ENCODE measurements at places on chromosomes 4 and X.

GRCh38 chr4:170011921-170012628, 14.1 kb downstream of the MFAP3L start:
- no peak for DNase-seq

- no peak for DNase-seq
Measured at GRCh38 chrX:101409043-101409442, 1.0 kb downstream of the HNRNPH2 start.

DNA sequence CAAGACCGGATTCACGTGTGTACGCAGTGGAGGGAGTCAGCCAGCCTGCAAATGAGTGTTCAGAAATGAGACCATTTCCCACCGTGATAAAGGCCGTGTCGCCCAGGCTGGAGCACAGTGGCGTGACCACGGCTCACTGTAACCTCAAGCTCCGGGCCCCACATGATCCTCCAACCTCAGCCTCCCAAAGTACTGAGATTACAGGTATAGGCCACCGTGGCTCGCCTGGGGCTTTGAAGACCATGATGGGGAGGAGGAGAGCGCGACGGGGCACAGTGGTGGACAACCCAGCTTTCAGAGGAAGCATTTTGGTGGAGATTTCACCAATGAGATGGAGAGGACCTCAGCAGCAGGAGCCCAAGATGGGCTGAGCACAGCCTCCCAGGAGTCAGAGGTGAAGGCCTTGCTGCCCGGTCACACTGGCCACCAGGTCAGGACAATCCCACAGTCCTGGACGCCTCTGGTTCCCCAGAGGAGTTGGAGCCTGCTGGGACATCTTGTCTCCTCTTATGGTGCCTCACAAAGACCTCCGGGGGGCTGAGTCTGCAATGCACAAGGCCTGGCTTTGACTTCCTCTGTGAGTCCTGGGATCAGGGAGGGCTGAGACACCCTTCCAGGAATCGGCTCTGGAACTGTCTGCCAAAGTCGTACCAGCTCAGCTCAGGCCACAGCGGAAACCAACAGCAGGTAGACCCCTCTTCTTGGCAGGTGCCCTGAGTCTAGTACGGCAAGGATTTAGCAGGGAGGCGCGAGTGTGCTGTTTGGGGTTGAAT, 22.4 kb upstream of the MXD4 start:
- DNase-seq = no peak

GRCh38 chr4:17875402-17876070, 64.8 kb downstream of the NCAPG start:
- DNase-seq = no peak

DNA sequence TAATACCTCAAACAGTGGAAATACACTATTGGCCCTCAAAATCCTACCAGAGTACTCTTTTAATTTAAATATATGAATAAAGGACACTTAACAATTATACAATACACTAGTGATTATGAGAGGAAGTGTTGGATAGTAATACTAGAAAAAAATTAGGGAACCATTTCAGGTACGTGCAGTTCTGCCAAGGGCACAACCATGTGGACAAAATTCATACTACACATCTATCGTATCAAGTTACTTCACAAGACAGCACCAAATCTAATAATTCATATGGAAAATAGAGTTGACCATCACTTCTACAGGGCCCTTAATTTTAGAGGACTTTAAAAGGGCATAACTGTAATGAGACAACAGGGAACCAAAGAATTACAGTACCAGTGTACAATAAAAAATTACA, 69.2 kb upstream of the ZCCHC13 start:
- no peak for DNase-seq

GRCh38 chrX:110383414-110383813, 24.8 kb downstream of the RTL9 start:
- DNase-seq = no peak

- no peak for DNase-seq
Measured at GRCh38 chr4:26909369-26909768, 48.7 kb downstream of the STIM2 start.

- no peak for DNase-seq
Measured at GRCh38 chrX:120768254-120768653, 107.4 kb downstream of the CT47B1 start.

DNA sequence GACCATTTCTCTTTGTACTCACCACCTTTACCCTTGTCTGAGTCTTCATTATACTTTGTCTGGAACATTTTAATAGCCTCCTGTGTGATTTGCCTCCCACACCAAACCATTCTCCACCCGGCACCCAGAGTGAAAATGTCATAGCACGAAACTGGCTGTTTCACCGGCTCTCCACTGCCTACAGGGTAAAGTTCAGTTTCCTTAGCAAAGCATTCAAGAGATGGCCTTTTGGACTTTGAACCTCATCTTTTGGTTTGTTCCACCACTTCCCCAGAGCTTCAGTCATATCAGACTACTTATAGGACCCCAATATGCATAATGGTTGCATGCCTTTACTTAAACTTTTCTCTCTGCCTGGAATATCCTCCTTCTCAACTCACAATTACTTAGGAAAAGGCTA, 38.3 kb downstream of the RAP2C start:
- no peak for DNase-seq

GRCh38 chr4:10727140-10727880, 42.7 kb upstream of the CLNK start:
- DNase-seq = peak; percentile 12

DNA sequence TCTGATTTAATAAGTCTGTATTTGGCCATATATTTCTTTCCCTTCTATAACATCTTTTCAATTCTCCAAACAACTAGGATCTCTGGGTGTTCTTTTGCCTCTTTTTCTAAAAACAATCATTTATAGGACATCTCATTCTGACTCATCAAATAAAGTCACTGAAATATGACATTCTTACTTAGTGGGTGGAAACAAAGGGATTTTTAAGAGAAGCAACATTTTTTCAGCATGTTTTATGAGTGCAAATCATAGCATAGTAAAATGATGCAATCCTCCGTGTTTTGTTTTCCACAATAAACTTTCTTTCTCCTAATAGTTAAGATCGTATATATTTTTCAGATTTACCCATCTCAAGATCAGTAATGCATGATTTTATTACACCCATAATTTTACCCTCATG, 179.8 kb downstream of the SPCS3 start:
- DNase-seq = no peak

GRCh38 chr4:29375716-29376115, 1344.5 kb upstream of the PCDH7 start:
- DNase-seq = no peak

GRCh38 chr4:99564921-99565320, 1.1 kb upstream of the TRMT10A start:
- no peak for DNase-seq

GRCh38 chr4:16217300-16218051, 8.8 kb downstream of the TAPT1 start:
- DNase-seq = no peak

DNA sequence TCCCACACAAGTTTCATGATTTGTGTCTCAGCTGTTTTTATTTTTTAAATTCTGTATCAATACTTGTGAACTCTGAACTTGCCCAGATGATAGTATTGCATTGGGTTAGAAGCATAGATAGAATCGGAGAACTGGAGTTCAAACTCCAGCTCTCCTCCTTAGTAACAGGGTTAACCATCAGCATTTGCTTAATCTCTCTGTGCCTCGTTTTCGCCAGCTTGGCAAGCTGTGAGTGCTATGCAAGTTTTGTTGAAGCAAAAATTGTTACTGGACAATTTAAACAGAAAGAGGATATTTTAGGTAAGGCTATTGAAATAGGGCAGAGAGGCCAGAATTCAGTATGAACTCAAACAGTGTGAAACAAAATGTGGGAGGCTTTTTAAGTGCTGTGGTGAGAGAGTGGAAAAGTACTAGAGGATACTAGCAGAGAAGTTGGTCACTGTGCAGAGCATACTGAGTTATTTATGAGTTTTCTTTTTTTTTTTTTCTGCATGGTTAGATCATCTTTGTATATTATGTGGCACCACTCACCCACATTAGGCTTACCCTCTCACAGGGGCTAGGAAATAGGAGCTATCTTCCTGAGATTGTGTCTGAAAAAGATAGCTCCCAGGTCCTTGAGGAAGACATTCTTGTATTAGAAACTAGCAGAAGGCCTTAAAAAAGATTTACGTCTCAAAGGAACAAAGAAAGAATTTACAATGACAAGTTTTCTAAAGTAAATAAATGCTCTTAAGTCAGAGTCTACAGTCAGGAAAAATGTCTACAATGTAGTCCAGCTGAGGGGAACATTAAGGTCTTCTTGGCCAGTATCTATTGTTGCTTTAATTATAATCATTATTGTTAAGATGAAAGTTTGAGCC, 1126.6 kb downstream of the FAT4 start:
- DNase-seq = no peak

DNA sequence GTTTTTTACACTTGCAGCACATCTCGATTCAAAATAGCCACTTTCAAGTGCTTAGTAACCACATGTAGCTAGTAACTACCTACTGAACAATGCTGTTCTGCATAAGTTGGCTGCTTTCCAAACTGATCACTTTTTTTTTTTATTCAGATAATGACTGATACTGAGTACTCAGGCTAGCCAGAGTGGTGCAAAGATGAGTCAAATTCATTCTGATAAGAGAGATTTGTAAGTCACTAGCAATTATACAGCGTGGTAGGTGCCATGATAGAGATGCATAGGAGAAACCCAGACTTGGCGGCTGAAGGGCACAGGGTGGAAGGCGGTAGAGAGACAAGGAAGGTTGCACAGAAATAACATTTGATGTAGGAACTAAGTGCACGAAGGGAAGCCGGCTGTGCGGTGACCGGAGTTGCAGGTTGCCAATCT, 357 bp upstream of the IGBP1 start:
- no peak for DNase-seq

DNA sequence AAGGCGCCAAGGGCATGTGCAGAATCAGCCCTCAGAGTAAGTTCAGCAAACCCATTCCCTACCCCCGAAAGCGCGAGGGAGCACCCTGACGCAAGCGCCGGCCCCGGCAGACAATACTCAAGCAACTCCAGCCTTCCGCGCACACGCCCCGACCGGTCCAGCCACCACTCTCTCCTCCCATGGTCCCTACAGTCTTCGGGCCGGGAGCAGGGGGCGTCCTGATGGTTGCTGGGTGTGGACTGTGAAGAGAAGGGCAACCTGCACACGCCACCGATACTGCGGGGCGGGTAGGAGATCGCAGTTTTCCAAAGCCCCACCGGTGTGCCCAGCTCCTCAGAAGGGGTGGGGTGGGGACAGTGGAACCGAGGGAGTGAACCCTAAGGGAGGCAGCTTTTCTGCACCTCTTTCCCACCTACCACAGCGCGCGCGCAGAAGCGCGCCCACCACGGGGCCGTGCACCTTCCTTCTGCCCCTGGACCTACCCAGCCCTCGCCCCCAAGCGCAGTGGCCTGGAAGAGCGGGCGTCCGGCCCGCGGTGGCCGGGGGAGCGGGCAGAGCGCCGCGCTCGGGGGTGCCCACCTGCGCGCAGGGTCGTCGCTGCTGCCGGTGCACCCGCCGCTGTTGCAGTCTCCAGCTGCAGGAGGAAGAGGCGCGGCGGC, 650.2 kb upstream of the DIPK2B start:
- peak; percentile 55 for DNase-seq

DNA sequence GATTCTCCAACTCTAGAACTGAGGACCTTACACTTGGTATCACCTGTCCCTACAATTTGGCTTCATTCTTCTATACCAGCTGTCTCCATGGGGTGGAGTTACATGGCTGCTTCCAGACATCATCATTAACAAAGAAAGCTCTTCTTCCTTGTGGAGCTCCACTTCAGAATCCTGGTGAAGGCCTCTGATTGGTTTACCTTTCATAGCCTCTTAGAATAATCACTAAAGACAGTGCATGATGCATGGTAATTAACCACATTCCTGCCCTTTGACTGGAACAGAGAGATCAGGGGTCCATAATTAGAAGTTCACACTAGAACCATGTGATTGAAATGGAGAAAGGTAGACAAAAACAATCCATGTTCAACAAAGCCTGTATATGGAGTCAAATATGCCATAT, 112.6 kb upstream of the ZNF827 start:
- no peak for DNase-seq

- no peak for DNase-seq
Measured at GRCh38 chr4:88223516-88223915, 60.8 kb downstream of the PPM1K start.

DNA sequence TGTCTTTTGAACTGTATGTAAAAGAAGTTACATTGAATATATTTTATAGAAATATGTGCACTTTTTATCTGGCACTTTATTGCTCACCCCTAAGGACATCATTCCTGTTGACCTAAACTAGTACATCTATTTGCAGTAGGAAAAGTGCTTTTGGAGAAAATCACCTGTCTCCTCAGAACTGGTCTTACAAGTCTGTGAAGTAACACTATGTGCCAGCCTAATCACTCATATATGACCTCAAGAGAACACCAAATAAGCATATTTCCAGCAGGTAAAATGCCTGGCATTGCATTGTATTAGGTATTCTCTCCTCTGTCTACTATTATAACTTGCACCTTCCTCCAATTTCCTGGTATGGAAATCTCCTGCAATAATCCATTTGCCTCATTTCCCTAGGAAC, 4.0 kb upstream of the GASK1B start:
- no peak for DNase-seq

- DNase-seq = no peak
Measured at GRCh38 chrX:13389501-13389900, 69.6 kb upstream of the ATXN3L start.

DNA sequence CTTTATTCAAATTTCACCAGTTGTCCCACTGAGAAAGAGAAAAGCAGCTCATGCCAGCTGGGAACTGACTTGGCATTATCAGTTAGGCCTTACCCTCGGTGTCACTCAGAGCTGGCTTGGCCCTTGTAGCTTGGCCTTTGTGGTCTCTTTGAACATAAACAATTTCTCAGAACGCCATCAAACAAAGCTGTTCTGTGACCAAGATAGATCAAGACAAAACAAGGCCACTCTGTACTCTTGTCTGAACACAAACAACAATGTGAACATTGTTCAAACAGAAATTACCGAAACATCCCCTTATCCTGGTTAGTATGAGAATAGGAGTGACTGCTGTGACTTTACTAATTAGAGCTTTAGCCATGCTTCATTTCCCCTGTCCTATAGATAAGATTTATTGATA, 57.2 kb downstream of the DIPK2B start:
- no peak for DNase-seq

- no peak for DNase-seq
Measured at GRCh38 chrX:112147206-112147605, 64.6 kb upstream of the TRPC5 start.

- no peak for DNase-seq
Measured at GRCh38 chrX:10254739-10255138, 98.0 kb downstream of the CLCN4 start.

- no peak for DNase-seq
Measured at GRCh38 chr4:11635342-11635741, 206.6 kb upstream of the HS3ST1 start.

DNA sequence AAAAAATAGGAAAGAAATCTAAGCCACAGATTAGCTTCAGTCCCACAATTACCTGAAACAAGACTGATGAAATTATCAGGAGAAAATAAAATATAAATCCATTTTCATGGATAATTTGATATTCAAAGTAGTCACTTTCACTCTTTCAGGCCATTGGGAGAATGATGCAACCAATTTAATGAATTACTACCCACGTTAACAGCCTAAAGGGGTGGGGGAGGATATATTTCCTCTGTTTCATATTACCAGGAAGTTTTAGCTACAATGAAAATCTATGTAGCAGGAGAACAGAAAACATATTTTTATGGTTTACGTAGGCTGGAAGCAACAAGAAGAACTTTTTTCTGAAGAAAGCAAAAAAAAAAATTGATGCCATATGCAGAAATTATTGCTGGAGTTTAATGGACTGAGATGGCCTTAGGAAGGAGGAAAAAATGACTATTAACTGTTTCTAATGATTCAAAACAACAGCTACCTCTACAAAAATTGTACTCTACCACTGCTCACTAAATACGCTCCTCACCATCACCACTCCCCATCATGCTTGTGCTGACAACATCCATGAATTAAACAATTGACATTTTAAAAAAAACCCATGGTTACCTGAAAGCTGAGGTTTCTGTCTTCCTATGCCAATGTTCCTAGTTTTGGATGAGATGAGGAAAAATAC, 100.9 kb downstream of the CXXC4 start:
- DNase-seq = no peak
